ENCODE measurements at places on chromosomes 5 and 9.

DNA sequence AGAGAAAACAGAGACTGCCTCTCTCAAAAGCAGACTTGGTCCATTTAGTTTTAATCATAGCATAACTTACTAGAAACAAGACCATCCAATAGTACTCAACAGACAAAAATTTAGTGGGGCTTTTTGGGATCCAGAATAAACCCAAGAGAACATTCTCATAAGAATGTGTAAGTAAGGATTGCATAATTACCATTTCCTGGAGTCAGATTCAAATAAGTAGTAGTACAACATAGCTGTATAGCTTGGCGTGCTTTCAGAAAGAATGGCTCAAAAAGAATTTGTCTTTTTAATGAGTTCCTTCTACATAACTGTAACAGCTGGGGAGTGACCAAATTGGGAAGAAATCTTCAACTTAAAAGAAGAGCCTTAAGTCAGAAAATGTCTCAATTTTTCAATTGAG lies 145.4 kb downstream of the DENND1A start:
- DNase-seq: no peak

DNA sequence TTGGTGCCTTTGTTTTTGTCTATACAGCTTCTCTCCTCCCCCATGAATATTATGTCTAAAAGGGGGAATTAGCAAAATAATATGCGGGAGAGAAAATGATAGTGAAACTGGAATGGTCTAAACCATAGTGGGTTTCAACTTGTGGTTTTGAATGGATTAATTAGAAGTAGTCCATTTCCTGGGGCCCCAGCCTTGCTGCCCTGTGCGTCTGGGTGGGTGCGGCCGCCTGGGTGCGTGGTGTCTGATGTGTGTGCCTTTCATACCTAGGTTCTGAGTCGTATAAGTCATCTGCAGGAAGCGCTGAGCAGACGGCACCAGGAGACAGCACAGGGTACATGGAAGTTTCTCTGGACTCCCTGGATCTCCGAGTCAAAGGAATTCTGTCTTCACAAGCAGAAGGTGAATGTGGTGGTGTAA lies 120.0 kb upstream of the CACNA1B start:
- DNase-seq: no peak

DNA sequence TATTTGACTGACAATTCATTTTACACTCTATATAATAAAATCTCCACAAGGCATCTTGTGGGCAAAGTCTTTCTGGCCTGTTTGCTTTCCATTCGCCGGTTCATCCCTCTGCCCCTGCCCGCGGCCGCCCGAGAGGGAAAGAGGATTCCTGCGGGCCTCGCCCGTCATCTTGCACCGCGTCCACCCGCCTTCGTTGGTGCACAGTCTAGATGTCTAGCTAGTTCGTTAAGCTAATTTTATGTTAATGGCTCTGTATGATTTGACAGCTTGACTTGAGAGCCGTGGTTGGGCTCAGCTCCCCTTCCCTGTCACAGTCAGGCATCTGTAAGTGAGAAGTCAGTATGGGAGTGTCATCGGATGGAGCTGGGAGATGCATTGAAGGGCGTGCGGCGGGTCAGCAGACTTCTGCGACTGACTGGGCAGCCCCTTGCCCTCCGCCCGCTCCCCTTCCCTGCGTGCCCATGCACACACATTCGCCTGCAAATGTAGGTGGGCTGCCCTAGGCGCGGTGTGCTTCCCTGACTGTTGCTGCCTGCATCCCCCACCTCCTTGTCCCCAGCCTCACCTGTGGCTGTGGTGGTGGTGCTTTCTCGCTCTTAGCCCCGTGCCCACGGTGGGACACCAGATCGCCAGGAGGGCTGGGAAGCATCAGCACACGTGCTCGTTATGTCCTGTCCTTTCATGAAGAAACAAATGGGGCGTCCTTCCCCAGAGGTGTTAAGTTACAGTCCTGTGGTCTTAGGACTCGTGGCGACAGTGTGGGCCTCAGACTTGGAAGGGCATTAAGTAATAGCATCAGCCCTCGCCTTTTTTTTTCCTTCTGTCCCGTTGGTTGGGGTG lies 25.9 kb upstream of the PRDM12 start:
- no peak for DNase-seq

GRCh38 chr5:7869474-7870136 lies 657 bp downstream of the MTRR start:
- no peak for DNase-seq

DNA sequence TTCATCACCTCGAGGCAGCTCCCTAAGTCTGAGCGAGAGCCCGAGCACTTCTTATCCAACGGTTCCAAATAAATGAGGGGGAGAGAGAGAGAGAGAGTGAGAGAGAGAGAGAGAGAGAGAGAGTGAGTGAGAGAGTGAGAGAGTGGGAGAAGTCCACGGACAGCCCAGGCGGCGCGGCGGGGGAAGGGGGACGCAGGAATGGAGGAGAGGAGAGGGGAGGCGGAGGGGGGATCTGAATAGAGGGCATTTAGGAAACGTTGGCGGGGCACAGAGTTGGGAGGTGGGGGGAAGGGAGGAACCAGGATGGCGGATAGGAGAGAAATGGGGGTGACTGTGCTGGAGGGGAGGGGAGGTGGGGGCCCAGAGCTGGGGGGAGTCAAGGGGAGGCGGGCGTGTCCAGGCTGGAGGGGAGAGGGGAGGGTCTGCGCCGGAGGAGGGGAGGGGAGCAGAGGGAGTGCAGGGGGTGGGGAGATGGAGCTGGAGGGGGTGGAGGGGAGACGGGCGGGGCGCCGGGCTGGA lies 398 bp upstream of the BASP1 start:
- no peak for DNase-seq

DNA sequence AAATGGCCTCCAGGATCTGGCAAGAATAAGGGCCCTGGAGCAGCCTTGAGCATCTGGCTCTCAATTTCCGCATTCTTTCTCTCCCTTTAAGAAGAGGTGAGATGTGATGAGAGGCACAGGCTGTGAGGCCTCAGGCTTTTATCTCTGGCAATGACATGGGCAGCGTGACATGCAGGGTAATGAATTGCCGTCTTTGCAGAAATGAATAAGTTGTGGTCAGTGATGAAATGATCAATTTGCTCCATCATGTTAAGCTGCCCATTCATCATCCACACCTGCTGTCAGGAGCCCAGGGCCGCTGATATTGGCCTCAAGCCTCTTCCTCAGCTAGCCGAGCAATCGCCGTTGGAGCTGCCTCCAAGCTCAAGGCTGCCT lies 265.3 kb downstream of the TRIM32 start:
- DNase-seq: no peak

DNA sequence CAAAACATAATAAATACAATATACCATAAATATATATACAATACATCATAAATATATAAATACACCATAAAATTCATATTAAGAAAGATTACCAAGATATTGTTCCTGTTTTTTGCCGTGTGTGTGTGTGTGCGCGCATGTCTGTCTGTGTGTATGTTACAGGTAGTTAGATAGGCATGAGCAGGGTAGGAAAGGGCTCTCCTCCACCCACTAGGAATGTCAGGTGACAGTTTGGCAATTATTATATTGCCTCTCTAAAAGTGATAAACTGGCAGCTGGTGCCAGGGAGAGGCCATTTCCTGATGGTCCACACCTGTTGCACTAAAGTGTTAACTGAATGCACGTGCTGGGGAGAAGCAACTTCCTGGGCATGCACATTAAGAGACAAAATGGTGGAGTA lies 232.8 kb downstream of the ADAMTS6 start:
- no peak for DNase-seq

DNA sequence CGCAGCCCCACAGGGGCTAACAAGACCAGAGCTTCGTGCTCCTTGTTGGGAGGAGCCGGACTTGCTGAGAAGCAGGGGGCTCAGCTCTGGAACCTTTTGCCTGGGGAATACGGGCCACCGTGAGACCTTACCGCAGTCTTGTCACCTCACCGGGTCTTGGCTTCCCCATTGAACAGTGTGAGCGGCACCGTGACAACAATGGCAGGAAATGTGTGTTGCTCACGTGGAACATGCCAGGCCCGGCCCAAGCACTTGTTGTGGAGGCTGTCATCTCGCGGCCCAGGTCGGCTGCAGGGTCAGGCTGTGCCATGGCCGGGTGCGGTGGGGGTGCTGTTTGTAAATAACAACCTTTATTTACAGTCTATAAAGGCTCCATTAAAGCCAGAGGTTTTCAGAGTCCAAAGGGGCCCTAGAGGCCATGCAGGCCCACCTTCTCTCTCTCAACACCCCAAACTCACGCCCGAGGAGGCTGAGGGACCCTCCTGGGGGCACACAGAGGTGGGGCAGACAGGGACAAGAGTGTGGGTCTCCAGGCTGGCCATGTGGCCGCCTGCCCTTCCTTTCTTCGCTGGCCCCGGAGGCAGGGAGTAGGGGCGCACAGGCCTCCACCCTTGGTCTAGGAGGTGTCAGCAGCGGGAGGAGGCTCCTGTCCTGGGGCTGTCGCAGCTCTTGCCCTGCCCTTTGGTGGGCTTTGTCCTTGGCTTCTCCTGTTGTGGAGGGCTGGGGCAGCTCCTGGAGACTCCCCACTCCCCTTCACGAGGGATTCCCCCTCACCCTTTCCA lies 79.7 kb downstream of the TSPAN17 start:
- no peak for DNase-seq
